Activated CD4-positive, alpha-beta T cell treated with anti-CD3 and anti-CD28 coated beads, Interleukin-2, amount 10 ng/mL, durations not matched to agents 7 days and 5 days (primary cell): ENCODE measurements at places on chromosomes 12 and 14.

GRCh38 chr12:34625116-34625515, 602.8 kb downstream of the ALG10 start:
- DNase-seq: no peak

GRCh38 chr14:82641050-82641540, 1107.4 kb upstream of the SEL1L start:
- DNase-seq: no peak

GRCh38 chr12:1544996-1545700, 49.2 kb downstream of the FBXL14 start:
- DNase-seq: no peak

- DNase-seq: no peak
These were observed 361.8 kb downstream of the C12orf50 start for GRCh38 chr12:87667378-87667777.

DNA sequence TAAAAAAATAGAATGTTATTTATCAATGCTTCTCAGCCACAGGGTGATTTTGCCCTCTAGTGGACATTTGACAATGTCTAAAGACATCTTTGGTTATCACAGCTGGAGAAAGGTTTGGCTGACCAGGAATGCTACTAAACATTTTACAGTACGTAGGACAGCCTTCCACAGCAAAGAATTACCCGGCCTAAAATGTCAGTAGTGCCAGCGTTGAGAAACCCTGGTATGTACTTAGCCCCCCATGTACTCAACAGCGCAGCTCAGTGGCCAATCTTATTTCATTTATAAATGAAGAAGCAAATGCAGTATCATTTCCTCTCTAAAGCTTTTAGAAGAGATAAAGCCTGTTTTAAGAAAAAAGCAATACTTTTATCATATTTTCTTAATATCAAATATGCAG, 5.8 kb downstream of the MARK3 start:
- DNase-seq: peak; percentile 68

GRCh38 chr14:32307881-32308582, 21.1 kb upstream of the AKAP6 start:
- no peak for DNase-seq

DNA sequence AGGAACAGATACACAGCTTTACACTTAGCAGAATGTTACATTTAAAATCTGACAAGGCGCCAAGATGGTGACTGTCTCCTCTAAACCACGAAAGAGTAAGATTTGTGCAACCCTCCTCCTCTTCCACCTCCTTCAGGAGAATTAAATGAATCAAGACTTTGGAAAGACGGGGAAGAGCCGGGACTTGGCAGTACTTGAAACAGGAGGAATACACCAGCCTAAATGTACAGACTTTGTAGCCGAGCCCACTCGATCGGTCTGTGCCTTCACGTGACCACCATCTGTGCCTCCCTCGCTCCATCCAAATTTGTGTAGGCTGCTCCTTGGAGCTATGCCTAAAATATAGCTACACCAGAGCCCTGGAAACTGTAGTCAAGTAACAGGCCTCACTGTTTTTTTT, 38.3 kb downstream of the SSPN start:
- no peak for DNase-seq

DNA sequence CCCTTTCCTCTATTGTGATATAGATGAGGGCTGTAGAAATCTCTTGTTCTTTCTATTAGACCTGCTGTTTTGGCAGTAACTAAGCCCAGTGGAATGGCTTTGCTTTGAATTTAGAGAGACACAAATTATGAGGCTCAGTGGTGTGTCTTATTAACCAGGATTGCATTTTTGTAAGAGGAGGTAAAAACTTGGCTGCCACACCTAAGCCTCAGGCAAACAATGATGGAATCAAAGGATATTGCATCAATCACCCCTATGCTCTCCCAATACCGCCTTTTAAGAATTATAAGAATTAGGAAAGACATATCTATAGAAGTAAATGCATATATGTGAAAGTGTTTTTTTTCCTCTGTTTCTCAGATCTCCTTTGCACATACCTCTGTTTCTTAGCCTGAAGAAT, 63.3 kb downstream of the ACSS3 start:
- DNase-seq: no peak

DNA sequence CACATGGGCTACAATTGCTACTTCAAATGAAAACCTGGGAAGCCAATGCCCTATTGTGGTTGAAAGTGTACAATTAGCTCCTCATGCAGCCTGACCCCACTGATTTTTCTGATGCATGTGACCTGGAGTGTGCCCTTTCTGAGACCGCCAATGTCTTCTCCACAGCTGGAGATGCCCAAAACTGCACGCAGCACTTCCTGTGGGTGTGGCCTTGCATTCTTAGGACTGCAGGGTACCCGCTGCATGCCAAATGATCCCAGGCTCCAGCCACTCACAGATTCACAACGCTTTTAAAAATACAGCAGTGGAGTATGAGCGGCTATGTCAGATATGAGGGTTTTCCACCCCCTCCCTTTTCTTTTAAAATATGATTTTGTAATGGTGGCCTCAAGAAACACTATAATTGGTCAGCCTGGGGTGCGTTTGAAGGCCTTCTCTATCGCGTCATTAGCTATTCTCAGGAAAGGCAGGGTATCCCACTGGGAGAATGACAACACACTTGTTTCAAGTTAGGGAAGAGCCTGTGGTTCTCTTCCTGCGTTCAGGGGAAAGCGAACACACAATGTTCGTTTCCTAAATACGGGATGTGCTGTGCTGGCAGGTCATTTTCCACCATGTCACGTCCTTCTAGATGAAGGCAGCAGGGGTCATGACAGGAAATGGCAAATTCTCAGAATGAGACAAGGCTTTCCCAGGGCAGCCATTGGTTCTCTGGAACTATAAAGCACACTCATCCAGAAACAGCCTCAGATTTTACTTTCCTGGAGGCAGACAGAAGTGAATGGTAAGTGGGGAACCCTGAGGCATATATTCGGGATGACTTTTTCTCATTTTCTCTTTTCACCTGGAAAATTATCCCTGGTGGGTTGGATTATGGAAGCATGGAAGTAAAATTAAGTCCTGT, at the start of gene APOLD1:
APOLD1 (plus strand) TSS at position 749 of the 904 bp plus-strand sequence; CDS start at position 782, 33 bp downstream.
- DNase-seq: no peak

- DNase-seq: no peak
These were observed 94.5 kb downstream of the AACS start for GRCh38 chr12:125159702-125160101.

DNA sequence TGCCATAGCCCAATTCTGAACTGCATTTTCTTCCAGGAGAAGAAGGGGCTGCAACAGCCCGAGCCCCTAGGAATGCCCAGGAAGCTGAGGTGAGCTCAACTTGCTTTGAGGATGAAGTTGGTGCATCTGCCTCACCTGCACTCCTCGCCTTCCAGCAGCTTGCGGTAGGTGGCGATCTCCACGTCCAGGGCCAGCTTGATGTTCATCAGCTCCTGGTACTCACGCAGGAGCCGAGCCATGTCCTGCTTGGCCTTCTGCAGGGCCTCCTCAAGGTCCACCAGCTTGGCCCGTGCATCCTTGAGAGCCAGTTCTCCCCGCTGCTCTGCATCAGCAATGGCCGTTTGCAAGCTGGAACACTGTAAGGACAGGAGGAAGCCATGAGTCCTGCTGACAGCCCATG, 6.0 kb downstream of the KRT75 start:
- DNase-seq: no peak

DNA sequence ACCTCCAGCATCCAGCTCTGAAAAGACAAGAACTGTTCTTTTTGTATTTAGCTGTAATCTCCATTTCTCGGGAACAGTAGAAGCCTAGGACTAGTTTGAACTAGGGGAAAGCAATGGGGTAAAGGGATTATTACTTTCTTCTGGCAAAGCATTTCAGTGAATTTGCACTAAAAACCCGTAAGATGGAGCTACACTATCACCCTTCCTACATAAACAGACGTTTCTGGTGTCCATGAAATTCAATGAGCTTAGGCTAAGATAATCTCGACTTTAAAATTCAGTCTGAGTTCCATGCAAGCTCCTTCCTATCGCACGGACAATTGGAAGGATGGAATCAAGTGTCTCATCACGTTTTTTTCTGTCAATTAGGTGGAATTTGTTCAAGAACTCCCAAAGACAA, 24.0 kb downstream of the ACSM4 start:
- DNase-seq: no peak

- DNase-seq: no peak
These were observed 76.8 kb downstream of the PDE6H start for GRCh38 chr12:15049461-15050153.

DNA sequence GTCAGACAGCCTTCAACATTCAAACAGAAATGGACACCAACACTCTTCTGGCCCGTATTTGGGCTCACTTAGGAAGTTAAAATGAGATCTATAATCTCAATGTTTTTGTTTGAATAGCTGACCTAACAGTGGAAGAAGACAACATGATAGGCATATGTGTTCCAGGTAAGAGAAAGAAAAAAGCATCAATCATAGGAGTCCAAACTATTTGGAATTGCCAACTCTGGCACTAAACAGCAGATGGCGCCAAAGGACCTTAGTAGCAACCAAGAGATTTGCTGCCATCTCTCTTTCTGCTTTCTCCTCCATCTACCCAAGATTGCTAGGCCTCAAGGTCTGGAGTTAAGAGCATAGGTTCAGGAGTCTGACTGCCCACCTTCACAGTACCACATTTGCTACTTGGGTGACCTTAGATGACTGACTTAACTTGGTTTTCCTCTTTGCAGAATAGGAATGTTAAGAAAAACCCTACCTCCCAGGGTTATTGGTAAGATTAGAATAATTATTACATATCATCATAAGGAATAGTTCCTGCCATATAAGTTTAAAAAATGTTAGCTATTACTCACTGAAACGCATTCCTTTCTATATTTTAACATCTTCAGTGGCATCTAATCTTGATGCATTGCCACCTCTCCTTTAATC, 30.2 kb downstream of the PEX5 start:
- DNase-seq: peak; percentile 84

- no peak for DNase-seq
These were observed 1.1 kb upstream of the NUDT4 start for GRCh38 chr12:93376436-93377251.

- peak; percentile 94 for DNase-seq
These were observed at the start of gene CCDC77 for GRCh38 chr12:401235-402028. CCDC77 (plus strand) TSS chr12:401644; CDS start chr12:409384, 7,740 bp downstream.

GRCh38 chr14:94019329-94019728, 6.8 kb upstream of the OTUB2 start:
- no peak for DNase-seq

GRCh38 chr14:97458255-97458654, 661.1 kb downstream of the VRK1 start:
- no peak for DNase-seq
